ENCODE measurements at places on chromosomes 6 and 20. TPM values are rescaled to one million over a fixed set of nuclear protein-coding genes. Genes with fewer than 3 reads are reported as not detected.

Gene ANGPT4
- 0.07 TPM for polyA plus RNA-seq

GRCh38 chr6:123306334-123306733 lies 310.3 kb downstream of the CLVS2 start:
- DNase-seq: no peak

DNA sequence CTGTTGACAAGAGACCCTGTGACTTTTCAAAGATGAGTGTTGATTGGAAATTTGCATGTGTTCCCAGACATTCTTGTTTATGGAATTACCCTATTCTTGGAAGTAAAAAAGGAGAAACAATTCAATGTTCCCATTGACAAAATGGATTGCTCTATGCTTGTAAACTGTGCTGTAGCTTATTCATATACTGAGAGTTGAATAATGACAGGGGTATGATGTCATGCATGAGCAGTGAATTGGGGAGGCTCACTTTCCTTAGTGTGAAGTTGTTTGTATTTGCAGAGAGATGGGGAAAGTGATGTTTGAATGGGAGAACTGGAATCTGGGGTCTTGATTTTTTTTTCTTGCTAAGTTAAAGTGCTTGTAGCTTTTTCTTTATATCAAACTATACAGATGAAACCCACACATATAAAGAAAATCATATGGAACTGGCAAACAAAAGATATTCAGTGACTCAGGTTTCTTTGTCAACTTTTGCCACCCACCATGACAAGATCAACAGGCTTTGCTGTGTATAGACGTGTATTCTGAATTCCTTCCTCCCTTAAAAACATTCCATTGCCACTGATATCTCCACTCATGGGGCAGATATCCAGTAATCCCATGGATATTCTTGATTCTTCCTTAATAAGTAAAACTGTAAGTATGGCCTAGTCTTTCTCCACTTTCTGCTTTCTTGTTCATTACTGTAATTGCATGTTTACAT lies 97.8 kb upstream of the JAG1 start:
- DNase-seq: no peak

DNA sequence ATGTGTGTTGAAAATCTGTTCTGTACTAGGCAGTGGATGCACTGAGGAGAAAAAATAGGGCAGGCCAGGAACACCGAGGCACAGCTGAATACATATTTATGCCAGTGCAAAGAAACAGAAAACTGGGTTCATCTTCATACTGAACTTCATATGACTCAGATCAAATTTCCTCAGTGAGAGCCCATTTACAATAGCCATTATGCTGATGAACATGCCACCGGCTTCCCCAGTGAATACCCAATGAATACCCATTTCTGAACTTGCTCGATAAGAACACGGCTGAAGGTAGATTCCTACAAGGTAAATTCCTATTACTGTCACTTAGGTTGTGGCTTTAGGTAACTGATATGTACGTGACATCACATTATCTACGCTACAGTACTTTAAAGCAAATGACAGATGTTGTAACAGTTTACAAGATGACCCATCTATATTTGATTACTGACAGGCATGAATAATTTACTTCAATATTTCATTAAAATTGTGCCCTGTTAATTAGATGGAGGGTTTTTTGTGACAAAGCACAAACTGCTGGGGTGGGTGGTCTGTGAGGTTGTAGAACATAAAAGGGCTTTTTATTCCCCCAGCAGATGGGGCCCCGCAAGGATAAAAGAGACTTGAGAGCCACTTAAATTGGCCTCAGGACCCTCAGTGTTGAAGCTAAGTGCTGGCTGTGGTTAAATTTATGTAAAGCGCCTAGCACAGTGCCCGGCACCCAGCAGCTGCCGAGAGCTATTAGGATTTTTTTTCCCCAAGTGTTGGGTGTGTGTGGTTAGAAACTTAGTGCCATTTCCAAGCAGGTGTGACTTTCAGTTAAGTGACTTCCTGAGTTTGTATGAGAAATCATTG lies 264.5 kb downstream of the CD83 start:
- no peak for DNase-seq

GRCh38 chr6:135183532-135184440 lies 2.7 kb downstream of the MYB start:
- peak; percentile 73 for DNase-seq

DNA sequence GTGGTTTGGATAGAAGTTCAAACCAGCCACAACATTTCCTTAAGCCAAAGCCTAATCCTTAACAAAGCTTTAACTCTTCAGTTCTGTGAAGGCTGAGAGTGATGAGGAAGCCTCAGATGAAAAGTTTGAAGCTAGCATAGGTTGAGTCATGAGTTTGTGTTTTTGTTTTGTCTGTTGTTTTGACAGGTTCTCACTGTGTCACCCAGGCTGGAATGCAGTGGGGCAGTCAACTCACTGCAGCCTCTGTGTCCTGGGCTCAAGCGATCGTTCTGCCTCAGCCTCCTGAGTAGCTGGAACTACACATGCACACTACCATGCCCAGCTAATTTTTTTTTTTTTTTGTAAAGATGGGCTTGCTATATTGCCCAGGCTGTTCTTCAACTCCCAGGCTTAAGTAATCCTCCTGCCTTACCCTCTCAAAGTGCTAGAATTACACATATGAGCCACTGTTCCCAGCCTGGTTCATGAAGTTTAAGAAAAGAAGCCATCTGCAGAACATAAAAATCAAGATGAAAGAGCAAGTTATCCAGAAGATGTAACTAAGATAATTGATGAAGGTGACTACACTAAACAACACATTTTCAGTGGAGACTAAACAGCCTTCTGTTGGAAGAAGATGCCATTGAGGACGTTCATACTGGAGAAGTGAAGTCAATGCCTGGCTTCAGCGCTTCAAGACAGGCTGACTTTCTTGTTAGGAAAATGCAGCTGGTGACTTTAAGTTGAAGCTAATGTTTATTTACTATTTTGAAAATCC lies 96.2 kb downstream of the SMAP1 start:
- no peak for DNase-seq

Gene DST
- 77.6 TPM for polyA plus RNA-seq

Gene FAM184A
- polyA plus RNA-seq: 5.6 TPM

GRCh38 chr6:90080876-90081481 lies 186.7 kb downstream of the GJA10 start:
- DNase-seq: no peak

Gene EDN1
- polyA plus RNA-seq: 1.2 TPM

Gene ANKEF1
- 2.3 TPM for polyA plus RNA-seq

- no peak for DNase-seq
These were observed 838 bp downstream of the STMN3 start for GRCh38 chr20:63652192-63652980.

Gene PCSK2
- not detected for polyA plus RNA-seq

Gene SOBP
- 1.5 TPM for polyA plus RNA-seq

Gene RNF39
- polyA plus RNA-seq: 0.13 TPM

DNA sequence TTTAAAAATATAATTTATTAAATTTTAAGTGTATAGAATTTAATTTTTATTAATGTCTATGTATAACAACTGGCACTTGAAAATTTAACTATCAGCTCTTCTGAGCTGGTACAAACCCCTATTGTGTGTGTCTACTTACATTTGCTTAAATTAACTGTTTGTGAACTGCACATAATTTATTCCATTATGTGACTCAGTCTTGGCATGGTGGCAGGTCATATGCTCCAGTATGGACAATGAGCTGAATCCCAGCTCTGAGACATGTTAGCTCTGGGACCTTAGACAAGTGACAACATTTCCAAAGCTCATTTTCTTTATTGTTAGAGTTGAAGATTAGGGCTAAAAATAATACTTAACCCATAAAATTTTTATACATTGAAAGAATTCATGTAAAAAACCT lies 526.1 kb upstream of the MARCKS start:
- DNase-seq: no peak

GRCh38 chr20:19860737-19861136 lies 102.7 kb downstream of the RIN2 start:
- no peak for DNase-seq

Gene LY6G6D
- polyA plus RNA-seq: not detected

DNA sequence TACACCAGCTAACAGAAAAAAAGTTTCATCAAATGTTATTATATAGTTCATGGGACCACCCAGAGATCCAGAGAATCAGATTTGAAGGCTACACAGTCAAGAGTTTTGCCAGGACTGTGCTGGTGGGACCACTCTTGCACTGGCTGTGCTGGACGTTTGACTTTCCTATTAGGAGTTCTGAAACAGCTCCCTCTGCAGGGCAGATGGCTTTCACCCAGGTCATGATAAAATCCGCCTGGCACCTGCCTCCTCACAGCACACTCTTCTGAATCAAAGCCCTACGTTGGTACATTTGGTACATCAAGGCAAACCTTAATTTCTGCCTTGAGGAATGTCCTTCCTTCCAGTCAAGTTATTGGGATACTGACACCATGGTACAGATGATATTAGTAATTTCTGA lies 302.1 kb downstream of the ZNF217 start:
- DNase-seq: no peak

DNA sequence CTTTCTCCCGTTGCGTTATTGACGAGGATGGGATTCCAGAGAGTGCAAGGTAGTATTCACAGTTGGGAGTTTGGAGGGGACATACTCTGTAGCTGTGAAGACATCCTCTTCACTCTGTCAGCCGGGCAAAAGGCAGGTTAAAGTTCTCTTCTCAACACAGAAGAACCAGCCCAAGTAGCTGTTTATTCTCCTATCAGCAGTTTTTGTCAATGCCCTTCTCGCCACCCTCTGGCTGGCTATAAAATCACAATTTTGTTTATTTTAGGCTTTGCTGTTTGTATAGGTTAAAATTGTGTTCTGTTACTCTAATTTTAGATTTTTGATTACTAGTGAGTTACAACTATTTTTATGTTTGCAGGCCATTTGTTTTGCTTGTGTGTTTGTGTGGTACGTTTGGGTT lies 37.9 kb upstream of the MAS1 start:
- DNase-seq: no peak

DNA sequence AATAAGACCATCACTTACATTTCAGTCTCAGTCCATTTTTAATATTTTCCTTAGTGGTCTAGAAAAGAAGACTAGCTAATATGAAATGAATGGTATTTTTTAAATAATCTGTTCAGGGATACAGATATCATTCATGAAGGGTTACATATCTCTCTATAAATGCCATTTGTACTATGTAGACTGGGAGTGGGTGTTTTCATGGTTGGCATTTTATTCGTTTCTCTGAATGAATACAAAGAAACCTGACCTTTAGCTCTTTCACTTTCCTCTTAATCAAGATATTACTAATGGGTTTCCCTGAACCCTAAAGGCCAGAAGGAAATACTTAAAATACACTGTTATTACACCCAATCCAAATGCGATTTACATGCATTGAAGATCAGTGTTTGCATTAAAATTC lies 788.9 kb downstream of the TBC1D32 start:
- DNase-seq: no peak

DNA sequence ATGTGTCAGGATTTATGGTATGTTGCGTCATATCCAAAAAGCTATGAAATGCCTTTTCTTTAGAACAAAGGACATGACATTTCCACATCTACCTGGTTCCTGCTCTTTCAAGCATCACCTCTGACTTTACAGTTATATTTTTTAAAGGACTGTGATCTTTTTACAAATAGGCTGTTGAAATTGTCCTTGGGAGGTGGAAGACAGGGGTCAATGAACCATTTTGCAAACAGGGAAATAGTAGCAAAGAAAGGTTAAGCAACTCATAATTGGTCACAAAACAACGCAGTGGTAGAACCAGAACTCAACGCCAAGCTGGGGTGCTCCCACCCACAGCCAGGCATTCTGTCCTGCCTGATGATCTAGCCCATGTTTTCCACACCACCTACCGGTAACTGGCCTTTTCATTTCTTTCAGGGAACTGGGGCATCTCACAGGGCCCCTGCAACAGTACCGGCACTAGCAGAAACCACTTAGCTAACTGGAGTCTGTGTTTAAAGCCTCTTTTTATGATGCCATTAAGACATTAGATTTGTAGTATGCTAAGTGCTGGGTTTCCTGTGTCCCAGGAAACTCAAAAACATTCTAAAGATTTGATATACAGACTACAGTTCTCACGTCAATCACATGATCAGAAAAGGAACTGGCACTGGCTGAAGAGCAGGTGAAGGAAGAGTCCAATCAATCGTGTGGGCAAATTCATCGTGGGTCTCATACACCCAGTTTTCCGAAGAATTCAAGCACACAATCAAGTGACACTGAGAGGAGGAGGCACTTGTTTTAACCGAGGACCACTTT lies 13.9 kb downstream of the ZNF217 start:
- DNase-seq: no peak

GRCh38 chr6:96990462-96990861 lies 65.9 kb downstream of the KLHL32 start:
- no peak for DNase-seq

DNA sequence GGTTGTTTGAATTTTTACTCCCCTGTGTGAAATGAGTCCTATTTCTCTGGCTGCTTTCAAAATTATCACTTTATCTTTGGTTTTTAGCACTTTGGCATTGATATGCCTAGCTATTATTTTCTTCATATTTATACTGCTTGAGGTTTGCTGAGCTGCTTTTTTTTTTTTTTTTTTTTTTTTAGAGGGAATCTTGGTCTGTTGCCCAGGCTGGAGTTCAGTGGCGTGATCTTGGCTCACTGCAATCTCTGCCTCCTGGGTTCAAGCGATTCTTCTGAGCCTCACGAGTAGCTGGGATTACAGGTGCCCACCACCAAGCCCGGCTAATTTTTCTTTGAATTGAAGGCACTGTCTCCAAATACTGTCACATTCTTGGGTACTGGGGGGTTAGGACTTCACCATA lies 40.6 kb downstream of the STXBP5 start:
- DNase-seq: no peak

- peak; percentile 93 for DNase-seq
These were observed at the start of gene NCOA5 for GRCh38 chr20:46089417-46090388. NCOA5 (minus strand) TSS chr20:46089962; CDS start chr20:46079424, 10,538 bp downstream.

- DNase-seq: no peak
These were observed 56.7 kb downstream of the TRERF1 start for GRCh38 chr6:42394881-42395620.

Gene CPNE5
- polyA plus RNA-seq: 0.24 TPM

GRCh38 chr6:149335924-149336608 lies 18.6 kb downstream of the TAB2 start:
- no peak for DNase-seq

DNA sequence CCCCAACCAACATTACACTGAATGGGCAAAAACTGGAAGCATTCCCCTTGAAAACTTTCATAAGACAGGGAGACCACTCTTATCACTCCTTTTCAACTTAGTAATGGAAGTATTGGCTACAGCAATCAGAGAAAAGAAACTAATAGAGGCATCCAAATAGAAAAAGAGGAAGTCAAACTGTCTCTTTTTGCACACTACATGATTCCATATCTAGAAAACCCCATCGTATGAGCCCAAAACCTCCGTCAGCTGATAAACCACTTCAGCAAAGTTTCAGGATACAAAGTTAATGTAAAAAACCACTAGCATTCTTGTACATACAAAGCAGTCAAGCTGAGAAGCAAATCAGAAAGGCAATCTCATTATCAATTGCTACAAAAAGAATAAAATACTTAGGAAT lies 580.4 kb upstream of the PTCHD4 start:
- DNase-seq: no peak

DNA sequence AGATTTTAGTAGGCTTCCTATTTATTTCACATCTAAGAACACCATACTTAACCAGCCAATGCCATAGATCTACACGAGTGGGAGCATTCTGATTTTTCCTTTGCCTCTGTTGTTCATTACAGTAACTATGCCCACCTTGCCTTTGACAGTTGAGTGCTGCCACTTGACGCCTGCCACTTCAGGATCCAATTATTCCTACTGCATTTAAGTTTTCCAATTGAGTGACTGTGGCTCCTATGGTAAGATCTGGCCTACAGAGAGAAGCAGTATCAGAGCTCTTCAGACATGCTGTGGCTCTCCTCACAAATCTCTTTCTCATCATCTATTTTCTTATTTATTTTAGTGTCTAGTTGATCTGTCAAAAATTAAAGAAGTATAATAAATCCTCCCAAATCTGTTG lies 403.0 kb upstream of the SPTLC3 start:
- no peak for DNase-seq
